ENCODE measurements at places on chromosomes 11 and 22. TPM values are rescaled to one million over a fixed set of nuclear protein-coding genes. Genes with fewer than 3 reads are reported as not detected.
A peak's percentile ranks its signal among the peaks of the same experiment; 100 is the strongest.

Gene FKBP2
- total RNA-seq = 40.7 TPM

GRCh38 chr11:14107050-14107430 lies 144.5 kb downstream of the SPON1 start:
- H3K4me3 ChIP-seq = no peak overlapping the region
- H3K27me3 ChIP-seq = no peaks in the 10 kb centered on the region
- no peak for DNase-seq
- H3K36me3 ChIP-seq = no peaks in the 10 kb centered on the region

Gene CRYAB
- 104 TPM for total RNA-seq

Gene WNT11
- not detected for total RNA-seq

DNA sequence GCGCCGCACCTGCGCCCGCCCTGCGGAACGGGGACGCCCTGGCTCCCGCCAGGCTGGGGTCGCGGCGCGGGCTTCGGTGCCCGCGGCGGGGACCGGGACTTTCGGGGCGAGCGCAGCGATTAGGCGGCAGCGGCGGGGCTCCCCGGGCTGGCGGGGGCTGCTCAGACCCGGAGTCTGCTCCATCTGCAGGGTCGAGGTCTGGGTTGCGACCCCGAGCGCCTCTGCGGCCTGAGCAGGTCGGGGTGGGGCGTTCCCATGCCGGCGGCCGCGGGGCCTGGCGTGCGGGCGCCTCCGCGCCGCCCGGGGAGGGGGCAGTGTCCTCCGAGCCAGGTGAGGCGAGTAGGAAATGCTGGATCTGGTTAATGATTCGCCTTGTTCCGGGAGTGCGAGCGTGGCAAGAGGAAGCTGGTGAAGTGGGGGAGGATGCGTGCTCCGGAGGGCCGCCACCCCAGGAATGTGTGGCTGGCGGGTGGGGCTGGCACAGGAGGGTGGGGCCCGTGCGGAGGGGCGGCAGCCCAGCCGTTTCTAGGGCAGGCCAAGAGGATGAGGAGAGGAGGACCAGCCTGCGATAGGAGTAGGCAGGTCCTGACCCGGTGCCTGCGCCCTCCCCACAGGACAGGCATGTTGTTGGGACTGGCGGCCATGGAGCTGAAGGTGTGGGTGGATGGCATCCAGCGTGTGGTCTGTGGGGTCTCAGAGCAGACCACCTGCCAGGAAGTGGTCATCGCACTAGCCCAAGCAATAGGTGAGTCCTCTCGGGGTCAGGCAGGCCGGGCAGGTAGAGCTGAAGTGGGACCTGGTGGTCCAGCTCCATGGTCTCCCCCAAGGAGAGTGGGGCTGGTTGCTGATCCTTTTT lies 606 bp downstream of the RASSF7 start:
- DNase-seq = peak; percentile 53
- no peak overlapping the region for H3K27ac ChIP-seq
- peak overlapping the region; percentile 79 for H3K4me3 ChIP-seq

DNA sequence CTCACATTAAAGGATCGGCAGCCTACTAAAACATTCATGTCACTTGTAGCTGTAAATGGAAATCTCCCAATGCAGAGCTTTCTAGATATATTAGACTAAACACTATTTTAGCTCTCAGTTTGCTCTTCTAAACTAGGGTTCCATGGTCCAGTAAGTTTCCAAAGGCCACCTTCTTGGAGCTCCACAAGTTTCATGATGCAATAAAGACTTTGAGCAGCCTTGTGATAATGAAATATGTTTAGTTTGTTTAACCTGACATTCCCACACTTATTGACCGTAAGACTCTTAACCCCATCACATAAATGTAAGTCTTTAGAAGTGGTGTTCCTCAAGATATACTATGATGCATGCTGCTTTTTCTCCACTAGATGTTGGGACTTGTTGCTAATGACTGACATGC lies 87.7 kb downstream of the TRIM44 start:
- H3K27me3 ChIP-seq = no peaks in the 10 kb centered on the region
- no peak for DNase-seq
- no peaks in the 10 kb centered on the region for H3K36me3 ChIP-seq
- no peak overlapping the region for H3K27ac ChIP-seq
- no peak overlapping the region for H3K4me3 ChIP-seq
